Breast epithelium (tissue), 4 donors: ENCODE measurements at places on chromosomes 6 and 20.

GRCh38 chr20:59074456-59074855 lies 31.9 kb upstream of the PRELID3B start:
- no peak for DNase-seq
- no peak overlapping the region for H3K4me3 ChIP-seq
- H3K27me3 ChIP-seq: no peaks in the 10 kb centered on the region

DNA sequence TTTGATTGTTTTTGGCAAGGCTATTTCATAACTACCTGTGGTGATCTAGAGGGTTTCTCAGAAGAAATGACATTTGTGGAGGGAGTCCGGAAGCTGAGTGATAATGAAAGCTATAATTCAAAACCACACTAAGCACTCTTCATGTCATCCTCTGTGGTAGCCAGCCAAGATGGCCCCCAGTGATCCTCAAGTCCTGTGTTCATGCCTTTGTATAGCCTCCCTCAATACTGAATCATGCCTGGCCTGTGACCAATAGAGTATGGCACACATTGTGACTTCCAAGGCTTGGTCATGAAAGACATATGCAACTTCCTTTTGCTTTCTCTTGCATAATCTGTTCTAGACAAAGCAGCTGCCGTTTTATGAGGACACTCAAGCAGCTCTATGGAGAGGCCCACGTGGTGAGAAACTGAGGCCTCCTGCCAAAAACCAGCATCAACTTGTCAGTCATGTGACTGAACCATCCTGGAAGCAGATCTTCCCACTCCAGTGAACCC lies 12.8 kb upstream of the DNAAF9 start:
- DNase-seq: peak; percentile 77
- no peaks in the 10 kb centered on the region for H3K27me3 ChIP-seq
- H3K27ac ChIP-seq: peak overlapping the region; percentile 50
- H3K36me3 ChIP-seq: no peaks in the 10 kb centered on the region

DNA sequence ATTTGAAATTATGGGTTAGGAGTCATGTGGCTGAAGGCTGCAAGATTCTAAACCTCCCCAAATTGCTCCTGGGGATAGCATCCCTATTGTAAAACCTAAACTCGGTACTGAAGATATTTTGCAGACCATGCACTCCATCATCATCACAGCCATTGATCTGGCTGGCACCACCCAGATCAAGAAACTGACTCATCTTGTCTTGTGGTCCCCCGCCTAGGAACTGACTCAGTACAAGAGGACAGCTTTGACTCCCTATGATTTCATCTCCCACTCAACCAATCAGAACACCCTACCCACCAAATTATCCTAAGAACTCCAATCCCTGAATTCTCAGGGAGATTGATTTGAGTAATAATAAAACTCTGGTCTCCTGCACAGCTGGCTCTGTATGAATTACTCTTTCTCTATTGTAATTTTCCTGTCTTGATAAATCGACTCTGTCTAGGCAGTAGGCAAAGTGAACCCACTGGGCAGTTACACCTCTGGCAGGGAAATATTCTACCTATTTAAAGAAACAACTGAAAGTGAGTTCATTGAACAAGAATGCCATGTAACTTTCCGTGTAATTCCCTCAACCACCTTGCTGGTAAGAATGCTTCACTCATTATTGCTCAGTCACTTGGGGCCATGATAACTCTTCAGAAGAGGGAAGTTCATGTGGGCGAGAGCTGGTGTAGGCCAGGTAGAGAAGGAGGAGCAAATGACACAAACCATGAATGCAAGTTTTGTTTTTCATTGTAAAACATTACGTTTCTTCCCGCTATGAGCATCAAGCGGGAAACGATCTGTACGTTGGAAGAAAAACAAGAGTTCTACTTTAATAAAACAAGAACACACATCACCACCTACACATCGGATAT lies 602.9 kb upstream of the ARID1B start:
- no peak overlapping the region for H3K4me3 ChIP-seq
- no peak for DNase-seq
- H3K36me3 ChIP-seq: no peaks in the 10 kb centered on the region
- peak overlapping the region; percentile 1 for H3K27ac ChIP-seq

DNA sequence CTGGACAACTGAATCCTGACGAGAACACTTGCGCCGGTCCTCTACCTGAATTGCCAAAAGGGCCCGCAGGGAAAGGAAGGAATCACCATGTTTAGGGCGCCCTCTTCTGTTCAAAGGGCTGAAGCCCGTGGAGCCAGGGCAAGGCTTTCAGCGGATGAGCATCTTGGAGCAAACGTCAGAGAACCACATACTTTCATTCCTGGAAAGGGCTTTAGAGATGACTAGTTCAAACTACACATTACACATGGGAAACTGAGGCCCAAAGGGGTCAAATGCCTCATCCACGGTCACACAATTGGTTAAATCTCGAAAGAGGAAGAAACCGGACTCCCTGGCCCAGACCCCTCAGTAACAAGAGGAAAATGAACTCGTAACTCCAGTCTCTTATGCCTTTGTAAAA lies 11.5 kb upstream of the ZNF133 start:
- no peaks in the 10 kb centered on the region for H3K4me1 ChIP-seq
- no peaks in the 10 kb centered on the region for H3K36me3 ChIP-seq
- H3K4me3 ChIP-seq: no peak overlapping the region
- no peak overlapping the region for H3K27ac ChIP-seq

DNA sequence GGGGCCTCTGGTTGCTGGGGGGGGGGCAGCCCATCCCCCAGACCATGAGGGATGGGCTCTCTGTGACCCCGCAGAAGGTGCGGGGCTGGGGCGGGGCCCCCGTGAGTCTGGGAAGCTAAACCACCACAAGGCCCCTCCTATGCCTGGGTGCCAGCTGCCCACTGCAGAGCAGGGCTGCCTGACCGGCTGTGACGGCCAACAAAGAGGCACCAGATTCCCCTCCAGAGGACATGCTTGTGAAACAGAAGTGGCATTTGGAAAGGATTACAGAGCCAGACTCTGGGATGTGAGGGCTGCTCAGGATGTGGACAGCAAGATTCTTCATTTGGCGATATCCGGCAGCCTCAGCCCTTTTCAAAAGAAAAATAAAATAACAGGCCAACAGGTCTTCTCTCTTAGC lies 16.5 kb upstream of the NTSR1 start:
- no peak overlapping the region for H3K4me3 ChIP-seq
- H3K4me1 ChIP-seq: no peaks in the 10 kb centered on the region
- H3K36me3 ChIP-seq: no peaks in the 10 kb centered on the region
- no peak overlapping the region for H3K27ac ChIP-seq
- H3K27me3 ChIP-seq: peaks cover 4% of the 10 kb centered on the region
- no peak for DNase-seq

DNA sequence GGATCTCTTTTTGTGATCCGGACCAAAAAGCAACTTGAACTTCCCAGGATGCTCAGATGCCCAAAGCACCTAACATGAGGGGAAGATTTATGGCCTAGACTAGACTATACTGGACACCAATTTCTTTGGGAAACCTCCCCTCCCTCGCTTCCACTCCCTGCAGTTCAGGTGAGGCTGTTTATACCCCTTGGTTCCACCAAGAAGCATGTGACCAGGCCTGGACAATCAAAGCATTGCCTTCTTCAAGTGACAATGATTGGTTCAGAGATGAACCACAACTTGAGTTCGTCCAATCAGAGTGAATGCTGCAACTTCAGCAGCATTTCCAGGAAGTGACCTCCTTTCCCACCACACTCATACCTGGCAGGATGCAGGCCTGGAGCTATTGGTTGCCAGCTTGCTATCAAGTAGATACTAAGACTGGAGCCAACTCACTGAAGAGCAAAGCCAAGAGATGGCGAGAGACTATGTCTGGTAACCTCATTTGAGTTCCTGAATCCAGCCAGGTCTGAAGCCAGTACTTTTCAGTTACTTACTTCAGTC lies 45.6 kb upstream of the SLC9A8 start:
- no peak overlapping the region for H3K4me3 ChIP-seq
- H3K4me1 ChIP-seq: peaks cover 20% of the 10 kb centered on the region
- H3K27ac ChIP-seq: peak overlapping the region; percentile 75
- no peak for DNase-seq

DNA sequence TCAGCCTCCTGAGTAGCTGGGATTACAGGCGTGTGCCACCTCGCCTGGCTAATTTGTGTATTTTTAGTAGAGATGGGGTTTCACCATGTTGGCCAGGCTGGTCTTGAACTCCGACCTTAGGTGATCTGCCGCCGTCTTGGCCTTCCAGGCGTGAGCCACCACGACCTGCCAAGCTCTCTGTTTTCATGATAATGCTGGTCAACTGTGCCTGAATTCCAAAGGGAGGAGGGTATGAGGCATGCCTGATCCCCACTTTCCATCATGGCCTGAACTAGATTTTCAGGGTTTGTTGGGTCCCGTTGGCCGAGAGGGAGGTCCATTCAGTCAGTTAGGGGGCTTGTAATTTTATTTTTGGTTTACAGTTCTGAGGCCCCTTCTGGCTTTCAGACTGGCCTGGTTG lies 28.0 kb upstream of the ANGPT4 start:
- DNase-seq: no peak
- no peaks in the 10 kb centered on the region for H3K27me3 ChIP-seq
- H3K4me1 ChIP-seq: no peaks in the 10 kb centered on the region
- no peak overlapping the region for H3K4me3 ChIP-seq
- no peak overlapping the region for H3K27ac ChIP-seq

GRCh38 chr6:118715376-118715775 lies 64.0 kb upstream of the CEP85L start:
- H3K27me3 ChIP-seq: no peaks in the 10 kb centered on the region
- no peak overlapping the region for H3K27ac ChIP-seq
- no peaks in the 10 kb centered on the region for H3K4me1 ChIP-seq
- H3K36me3 ChIP-seq: no peaks in the 10 kb centered on the region

- H3K36me3 ChIP-seq: no peaks in the 10 kb centered on the region
- no peak overlapping the region for H3K27ac ChIP-seq
- H3K4me3 ChIP-seq: no peak overlapping the region
- H3K27me3 ChIP-seq: no peaks in the 10 kb centered on the region
- no peak for DNase-seq
Observed at GRCh38 chr6:39887692-39888450, 46.4 kb downstream of the MOCS1 start.

- no peak for DNase-seq
- no peak overlapping the region for H3K27ac ChIP-seq
- H3K4me3 ChIP-seq: no peak overlapping the region
- no peaks in the 10 kb centered on the region for H3K27me3 ChIP-seq
- H3K36me3 ChIP-seq: no peaks in the 10 kb centered on the region
Observed at GRCh38 chr6:142332393-142333098, 30.7 kb downstream of the ADGRG6 start.
